ENCODE measurements at places on chromosomes 3 and 15.

DNA sequence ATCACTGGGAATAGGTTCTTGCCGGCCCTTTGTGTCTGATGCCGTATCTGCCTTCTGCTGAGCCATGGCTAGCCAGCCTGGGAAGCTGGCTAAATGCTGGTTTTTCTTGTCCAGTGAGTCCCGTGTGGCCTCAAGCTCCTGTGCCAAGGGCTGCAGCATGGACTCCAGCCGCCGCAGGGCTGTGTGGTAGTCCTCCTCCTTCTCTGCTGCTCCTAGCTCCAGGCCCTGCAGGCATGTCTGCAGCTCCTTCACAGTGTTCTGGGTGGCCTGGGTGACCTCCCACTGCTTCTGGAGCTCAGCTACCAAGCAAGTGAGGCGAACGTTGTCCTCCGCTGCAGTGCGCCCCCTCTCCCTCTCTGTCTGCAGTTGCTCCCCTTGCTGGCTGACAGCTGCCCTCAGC, 24.9 kb downstream of the CXCR6 start:
- no peak for DNase-seq

DNA sequence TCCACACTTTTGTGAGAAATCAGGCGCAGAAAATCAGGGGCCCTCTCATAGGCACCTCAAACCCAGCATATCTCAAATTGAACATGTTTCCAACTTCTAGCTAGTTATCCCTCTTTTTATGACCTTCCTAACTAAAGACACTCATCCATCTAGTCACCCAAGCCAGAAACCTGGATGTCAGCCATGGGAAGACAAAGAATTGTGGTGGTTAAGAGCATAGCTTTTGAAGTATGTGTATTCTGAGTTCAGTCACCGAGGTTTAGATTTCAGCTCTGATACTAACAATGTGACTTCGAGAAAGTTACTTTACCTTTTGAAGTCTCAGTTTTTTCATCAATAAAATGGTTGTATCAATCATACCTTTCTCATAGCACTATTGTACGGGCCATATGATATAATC, 495.5 kb downstream of the NLGN1 start:
- DNase-seq = no peak

DNA sequence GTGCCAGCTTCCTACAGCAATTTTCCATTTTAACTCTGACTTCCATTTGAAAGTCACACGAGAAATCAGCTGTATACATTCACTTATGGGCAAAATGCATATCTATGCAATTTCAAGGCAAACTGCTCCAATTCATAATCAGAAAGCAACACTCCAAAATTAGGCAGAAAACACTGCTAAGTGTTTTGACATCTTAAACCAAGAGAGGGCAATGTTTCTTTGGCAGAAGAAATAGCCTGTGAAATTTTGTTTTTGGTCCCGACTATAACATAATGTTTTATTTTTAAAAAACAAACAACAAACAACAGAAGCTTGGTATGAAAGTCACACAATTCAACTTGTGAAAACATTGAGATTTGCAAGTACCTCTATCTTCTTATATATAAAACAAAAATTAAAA, 42.6 kb downstream of the GOLIM4 start:
- peak; percentile 13 for DNase-seq

DNA sequence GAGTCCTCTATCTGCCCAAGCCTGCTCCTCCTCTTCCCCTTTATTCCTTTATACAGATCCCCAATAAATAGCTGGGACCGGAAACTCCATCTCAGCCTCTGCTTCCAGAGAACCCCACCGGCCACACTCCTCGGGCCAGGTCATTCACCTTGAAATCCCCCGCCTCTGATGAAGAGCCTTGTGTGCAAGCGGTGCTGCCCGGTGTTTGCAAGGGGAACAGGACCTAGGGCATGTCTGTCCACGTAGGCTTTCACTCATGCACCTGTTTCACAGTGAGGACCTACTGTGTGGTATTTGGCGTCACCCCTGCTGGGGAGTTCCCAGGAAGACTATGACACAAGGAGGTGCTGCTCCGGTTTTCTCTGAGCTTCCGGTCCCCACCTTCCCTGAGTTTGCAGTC, 54.0 kb downstream of the WNT7A start:
- DNase-seq = no peak

GRCh38 chr3:14295801-14296200, 106.6 kb upstream of the SLC6A6 start:
- no peak for DNase-seq

- DNase-seq = no peak
These were observed 5.7 kb downstream of the MORF4L1 start for GRCh38 chr15:78878356-78878755.

DNA sequence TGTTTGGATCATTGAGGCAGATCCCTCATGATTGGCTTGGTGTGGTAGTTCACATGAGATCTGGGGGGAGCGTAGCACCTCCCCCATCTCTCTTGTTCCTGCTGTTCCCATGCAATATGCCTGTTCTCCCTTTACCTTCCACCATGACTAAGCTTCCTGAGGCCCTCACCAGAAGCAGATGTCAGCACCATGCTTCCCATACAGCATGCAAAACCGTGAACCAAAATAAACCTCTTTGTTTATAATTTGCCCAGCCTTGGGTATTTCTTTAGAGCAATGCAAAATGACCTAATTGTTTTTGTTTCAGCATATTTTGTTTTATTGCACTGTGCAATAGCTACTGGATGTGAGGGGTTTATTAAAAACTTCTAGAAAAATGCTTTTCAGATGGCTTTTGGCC, 56.6 kb upstream of the CHST2 start:
- DNase-seq = no peak

DNA sequence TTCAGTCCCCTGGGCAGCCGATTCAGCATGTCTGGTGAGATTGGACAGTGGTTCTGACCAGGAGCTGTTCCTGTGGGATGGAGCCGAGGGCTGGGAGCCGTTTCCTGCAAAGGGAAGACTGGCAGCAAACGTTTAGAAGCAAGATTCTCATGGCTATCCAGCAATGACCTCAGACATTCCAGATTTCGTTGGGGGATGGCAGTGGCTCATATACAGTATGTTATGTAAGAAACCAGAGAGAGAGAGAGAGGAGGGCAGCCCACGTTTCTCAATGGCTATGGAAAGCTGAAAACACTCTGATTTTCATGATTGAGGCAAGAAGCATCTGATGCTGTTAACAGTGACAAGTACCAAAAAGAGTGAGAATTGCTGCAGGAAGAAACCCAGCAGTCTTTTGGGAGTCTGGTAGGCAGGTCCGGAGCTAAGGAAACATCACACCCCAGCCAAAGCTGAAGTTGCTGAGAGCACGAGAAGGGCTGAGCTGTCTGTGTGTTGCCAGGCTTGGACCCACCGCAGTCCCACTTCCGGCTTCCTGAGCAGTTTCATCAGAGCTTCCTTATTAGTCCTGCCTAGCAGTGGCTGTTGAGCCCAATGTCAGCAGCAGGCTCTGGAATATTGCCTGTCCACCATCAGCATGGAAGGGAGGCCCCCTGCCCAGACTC, 25.6 kb upstream of the VPS8 start:
- DNase-seq = no peak

GRCh38 chr15:73598530-73599160, 34.5 kb downstream of the NPTN start:
- no peak for DNase-seq

GRCh38 chr3:149315694-149316093, 17.7 kb downstream of the TM4SF18 start:
- DNase-seq = no peak

- DNase-seq = no peak
These were observed 110.7 kb downstream of the MYO5A start for GRCh38 chr15:52417957-52418356.

- no peak for DNase-seq
These were observed 6.7 kb downstream of the ITIH1 start for GRCh38 chr3:52784021-52784621.

DNA sequence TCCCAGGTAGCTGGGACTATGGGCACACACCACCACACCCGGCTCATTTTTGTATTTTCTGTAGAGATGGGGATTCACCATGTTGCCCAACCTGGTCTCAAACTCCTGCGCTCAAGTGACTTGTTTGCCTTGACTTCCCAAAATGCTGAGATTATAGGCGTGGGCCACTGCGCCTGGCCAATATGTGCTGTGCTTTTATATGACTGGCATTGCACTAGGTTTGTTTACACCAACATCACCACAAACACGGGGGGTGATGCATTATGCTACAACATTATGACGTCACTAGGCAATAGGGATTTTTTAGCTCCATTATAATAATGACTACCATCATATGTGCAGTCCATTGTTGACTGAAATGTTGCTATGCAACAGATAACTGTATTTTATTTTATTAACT, 6.9 kb downstream of the APH1B start:
- no peak for DNase-seq

DNA sequence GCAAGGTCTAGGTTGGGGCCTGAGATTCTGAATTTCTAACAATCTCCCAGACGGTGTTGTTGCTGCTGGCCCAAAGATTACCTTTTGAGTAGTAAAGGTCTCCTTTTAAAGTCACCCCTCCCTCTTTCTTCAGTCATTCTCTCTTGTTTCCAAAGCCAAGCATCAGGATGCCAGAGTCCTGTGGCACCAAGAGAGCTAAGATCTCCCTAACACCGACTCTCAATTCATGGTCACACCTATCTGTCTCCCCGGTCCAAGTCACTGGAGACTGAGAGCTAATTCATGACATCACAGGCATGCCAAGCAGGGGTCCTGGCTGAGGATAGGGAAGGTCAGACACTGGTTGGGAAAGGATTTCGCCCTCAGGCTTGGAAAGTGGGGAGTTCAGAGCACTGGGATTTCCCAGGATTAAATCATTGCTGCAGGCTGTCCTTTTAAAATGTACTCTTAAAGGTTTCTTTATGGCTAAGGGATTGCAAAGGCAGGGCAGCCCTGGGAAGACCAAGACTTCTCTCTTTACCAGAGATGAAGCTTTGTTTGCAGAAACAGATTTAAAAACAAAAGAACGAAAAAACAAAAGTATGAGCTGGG, 7.3 kb downstream of the SHOX2 start:
- no peak for DNase-seq

GRCh38 chr3:66602237-66602636, 101.4 kb upstream of the LRIG1 start:
- DNase-seq = no peak

DNA sequence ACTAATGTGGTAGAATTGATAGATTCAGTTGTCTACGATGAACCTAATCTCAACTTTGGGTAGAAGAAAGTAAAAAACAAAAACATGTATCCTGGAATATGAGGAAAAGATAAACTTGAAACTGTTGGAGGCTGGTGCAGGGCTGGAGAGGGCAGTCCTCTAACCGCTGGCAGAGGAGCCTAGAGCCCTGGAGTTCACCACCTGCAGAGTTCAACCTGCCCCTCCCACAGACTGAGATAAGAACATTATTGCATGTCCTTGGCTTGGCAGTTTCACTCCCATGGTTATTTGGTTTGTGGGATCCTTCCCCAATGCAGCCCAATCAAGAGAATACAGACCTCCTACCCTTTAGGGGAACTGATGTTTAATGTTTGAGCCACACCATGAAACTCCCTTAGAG, 53.2 kb upstream of the GATM start:
- DNase-seq = no peak

DNA sequence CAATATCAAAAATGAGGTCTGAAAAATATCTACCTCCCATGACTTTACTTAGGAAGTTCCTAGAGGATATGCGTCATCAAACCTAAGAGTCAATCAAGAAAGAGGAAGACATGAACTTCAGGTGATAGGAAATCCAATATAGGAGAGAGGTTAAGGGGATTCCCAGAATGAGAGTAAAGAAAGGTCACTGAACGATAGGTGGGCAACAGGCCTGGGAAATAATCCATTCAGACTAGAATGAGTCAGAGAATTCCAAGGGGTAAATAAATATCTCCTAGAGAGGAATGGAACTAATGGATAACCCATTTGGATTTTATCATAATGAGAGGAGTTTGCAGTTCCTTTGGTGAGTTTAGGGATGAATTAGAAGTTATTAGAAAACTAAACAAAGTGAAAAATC, 131.1 kb upstream of the NUDT16 start:
- DNase-seq = no peak

GRCh38 chr3:39327746-39328349, 1.7 kb upstream of the CCR8 start:
- DNase-seq = no peak

DNA sequence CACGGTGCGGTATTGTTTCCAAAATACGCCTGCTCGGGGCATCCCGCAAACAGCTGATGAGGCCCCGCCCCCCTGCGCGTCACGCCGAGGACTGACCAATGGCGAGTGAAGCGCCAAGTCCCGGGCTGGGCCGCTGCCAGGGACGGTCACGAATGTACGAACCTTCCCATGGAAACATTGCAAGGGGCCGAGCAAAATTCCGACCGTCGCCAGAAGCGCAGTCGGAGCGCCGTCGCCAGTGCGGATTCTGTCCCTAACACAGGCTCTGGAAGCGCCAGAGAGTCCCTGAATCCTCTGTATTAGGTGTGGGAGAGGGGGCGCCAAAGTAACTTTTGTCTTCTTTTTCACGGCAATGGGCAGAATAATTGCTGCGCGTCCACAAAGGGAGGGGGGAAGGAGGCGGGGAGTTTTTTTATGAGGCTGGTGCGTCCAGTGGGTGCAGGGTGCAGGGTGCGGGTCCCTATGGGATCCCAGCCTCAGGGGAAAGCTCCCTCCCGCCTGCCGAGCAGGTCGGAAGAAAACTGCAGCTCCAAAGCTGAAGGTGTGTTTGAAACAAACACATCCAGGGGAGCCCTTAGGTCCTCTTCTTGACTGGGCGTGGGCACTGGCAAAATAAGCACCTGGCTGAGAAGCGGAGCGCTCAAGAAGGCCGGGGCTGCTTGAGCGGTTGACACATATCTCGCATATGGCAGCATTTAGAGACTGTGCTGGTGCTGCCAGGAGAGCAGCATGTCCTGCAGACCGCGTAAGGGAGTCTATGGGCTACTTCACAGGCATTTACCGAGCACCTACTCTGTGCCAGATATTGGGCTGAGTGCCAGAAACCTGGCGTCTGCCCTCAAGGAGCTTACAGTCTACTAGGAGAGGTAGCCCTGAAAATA, at the start of gene BMF:
Gene BMF, minus strand, starts transcription at position 25 of the 881 bp plus-strand sequence. CDS start 2,793 bp downstream, outside the sequence.
- peak; percentile 99 for DNase-seq

DNA sequence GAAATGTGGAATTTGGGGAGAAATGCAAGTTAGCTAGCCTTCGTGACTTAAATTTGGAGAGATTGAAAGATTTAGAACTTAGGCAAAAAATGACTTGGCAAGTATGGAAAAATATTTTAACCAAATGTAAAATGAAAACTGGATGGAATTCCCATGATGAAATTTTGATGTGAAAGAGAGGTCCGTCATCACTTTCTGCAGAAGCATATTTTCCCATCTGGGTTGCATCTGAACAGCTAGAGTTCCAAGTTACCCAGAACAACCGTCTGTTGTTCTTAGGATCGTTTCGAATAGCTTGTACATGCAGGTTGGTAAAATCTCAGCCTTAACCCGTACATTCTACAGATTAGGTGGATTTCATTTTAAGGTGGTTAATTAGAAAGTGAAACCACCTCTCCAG, 136.3 kb downstream of the GHSR start:
- no peak for DNase-seq

- DNase-seq = no peak
These were observed 19.8 kb downstream of the RARRES1 start for GRCh38 chr3:158712443-158712842.

DNA sequence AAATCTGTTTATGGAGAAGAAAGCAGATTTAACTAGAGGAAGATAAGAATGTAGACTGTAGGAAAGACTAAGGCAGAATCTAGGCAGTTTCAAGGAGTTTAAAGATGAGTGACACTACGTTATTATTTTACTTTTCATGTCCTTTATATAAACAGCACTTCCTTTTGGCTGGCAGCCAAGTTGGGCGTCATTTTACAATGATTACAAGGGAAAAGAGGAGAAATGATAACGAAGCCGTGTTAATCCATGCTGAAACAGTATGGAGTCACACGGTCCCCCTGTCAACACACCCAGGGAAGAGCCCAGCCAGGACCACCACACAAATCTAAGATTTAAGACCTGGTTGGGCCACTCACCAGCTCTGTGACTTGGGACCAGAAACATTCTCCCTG, 83.7 kb upstream of the NEO1 start:
- DNase-seq = peak; percentile 31

All from NCI-H524 (cell line).